ENCODE measurements at places on chromosomes 2 and 18. TPM values are rescaled to one million over a fixed set of nuclear protein-coding genes. Genes with fewer than 3 reads are reported as not detected.

Gene VWA3B
- total RNA-seq, result not detected

Gene SFTPB
- not detected for total RNA-seq

Gene ALLC
- total RNA-seq, result not detected

Gene SCYGR7
- total RNA-seq, result not detected

Gene ASTL
- not detected for total RNA-seq

DNA sequence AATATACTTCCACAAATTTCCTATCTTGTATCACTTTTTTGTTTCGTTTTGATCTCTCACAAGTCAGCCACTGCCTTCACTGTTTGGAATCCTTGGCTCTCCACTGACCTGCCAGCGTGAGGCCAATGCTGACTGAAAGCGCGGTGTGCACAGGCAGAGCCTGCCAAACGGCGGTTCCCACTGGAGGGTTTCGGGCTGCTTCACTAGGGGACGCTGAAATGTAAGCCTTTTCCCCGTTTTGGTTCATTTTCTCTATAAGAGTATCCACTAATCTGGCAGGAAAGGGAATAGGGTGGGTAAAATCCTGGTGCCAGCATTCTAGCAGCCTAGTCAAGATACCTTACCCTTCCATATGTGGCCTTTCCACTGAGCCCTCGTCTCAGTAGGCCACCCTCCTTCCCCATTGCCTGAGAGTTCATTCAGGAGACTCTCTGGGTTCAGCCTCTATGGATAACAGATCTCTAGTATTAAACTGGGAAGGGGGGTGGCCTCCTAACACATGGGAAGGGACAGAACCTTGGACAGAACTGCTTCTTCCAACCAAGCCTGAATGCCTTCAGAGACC, 91.5 kb downstream of the DYM start:
- H3K36me3 ChIP-seq, result no peaks in the 10 kb centered on the region
- no peaks in the 10 kb centered on the region for H3K27me3 ChIP-seq
- no peak overlapping the region for H3K27ac ChIP-seq
- DNase-seq, result no peak
- no peaks in the 10 kb centered on the region for H3K4me1 ChIP-seq
- H3K4me3 ChIP-seq, result no peak overlapping the region

DNA sequence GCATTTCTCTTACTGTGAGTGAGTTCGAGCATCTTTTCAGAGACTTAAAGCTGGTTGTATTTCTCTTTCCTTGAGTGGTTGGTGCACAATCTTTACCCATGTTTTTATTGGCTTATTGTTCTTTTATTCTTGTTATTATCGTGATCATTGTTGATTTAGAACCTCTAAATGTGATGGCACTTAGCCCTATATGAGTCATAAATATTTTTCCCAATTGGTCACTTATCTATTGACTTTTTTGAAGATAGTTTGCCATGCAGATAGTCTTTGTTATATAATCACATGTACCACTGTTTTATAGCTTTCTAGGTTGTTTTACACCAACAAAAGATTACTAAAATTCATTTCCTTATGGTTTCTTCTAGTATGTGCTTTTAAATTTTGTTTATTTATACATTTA, 141.6 kb upstream of the MSH6 start:
- DNase-seq, result no peak
- H3K4me1 ChIP-seq, result peaks cover 5% of the 10 kb centered on the region
- H3K4me3 ChIP-seq, result no peak overlapping the region
- no peaks in the 10 kb centered on the region for H3K36me3 ChIP-seq
- H3K27ac ChIP-seq, result no peak overlapping the region

GRCh38 chr2:203490391-203490790, 44.7 kb downstream of the RAPH1 start:
- no peak for DNase-seq
- no peaks in the 10 kb centered on the region for H3K27me3 ChIP-seq
- H3K27ac ChIP-seq, result no peak overlapping the region
- no peaks in the 10 kb centered on the region for H3K36me3 ChIP-seq

- H3K27ac ChIP-seq, result no peak overlapping the region
- H3K4me3 ChIP-seq, result no peak overlapping the region
- no peaks in the 10 kb centered on the region for H3K36me3 ChIP-seq
- DNase-seq, result no peak
Measured at GRCh38 chr2:225895126-225895525, 495.6 kb downstream of the NYAP2 start.

DNA sequence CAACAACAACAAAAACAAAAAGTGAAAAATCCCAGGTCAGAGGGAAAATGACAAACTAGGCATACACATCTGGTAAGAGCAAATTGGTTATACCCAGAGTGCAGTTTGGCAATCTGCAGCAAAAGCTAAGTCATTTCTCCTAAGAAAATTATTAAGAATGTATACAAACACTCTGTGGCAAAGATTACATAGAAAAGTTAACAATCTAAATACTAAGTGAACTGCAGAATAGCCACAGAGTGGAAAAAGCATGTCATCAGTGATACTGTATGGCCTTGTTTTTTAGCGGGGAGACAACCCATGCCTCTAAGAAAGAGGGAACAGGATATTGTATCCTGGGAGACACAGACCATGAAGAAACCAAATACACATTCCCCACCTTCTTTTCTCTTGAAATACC, 136.0 kb upstream of the ITGB6 start:
- no peak for DNase-seq
- H3K27me3 ChIP-seq, result no peaks in the 10 kb centered on the region
- H3K4me3 ChIP-seq, result no peak overlapping the region
- no peaks in the 10 kb centered on the region for H3K4me1 ChIP-seq

DNA sequence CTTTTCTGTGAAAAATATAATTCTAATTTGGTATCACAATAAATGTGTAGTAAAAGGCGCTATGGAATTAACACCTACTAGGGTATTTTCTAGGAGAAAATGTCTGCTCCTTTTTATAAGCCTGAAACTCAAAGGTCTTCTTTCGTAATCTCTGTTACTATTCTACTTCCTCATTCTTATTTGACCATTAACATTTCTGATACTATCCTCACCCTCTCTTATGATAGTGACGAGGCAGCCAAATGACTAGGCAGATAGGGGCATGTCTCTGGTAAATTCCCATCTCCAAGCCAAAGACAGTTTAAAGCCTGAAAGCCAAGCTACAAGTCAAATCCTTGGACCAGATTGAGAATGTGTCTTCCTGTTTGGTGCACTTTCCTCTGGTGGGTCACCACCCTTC, 251.7 kb downstream of the LRRTM4 start:
- H3K27ac ChIP-seq, result no peak overlapping the region
- H3K4me3 ChIP-seq, result no peak overlapping the region
- no peak for DNase-seq
- peaks cover 9% of the 10 kb centered on the region for H3K4me1 ChIP-seq
- no peaks in the 10 kb centered on the region for H3K36me3 ChIP-seq

- H3K4me1 ChIP-seq, result peaks cover 30% of the 10 kb centered on the region
- no peak for DNase-seq
- H3K27ac ChIP-seq, result no peak overlapping the region
- no peaks in the 10 kb centered on the region for H3K27me3 ChIP-seq
- H3K36me3 ChIP-seq, result no peaks in the 10 kb centered on the region
- no peak overlapping the region for H3K4me3 ChIP-seq
Measured at GRCh38 chr2:238281826-238282480, 6.5 kb downstream of the PER2 start.

GRCh38 chr18:22149710-22150109, 19.7 kb upstream of the GATA6 start:
- peaks cover 19% of the 10 kb centered on the region for H3K4me1 ChIP-seq
- no peaks in the 10 kb centered on the region for H3K27me3 ChIP-seq
- DNase-seq, result no peak
- H3K4me3 ChIP-seq, result no peak overlapping the region
- H3K27ac ChIP-seq, result no peak overlapping the region

DNA sequence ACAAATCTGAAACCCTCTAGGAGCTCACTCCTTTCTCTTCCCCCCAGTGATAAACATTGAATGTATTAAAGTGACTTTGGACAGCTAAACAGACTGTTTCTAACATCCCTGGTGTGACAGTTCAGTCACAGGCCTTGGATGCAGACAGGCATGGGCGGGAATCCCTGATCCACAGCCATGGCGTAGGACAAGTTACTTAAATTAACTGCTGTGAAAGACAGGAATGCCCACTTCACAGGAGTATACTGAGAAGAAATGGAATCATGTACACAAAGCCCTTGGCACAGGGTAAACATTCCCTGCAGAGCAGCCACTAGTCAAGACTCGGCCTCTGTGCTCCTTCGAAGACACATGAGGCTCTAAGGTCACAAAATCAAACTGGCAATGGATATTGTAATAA, 34.0 kb downstream of the FARSB start:
- H3K4me3 ChIP-seq, result no peak overlapping the region
- H3K36me3 ChIP-seq, result peaks cover 3% of the 10 kb centered on the region
- H3K4me1 ChIP-seq, result no peaks in the 10 kb centered on the region
- H3K27me3 ChIP-seq, result no peaks in the 10 kb centered on the region

- H3K27me3 ChIP-seq, result no peaks in the 10 kb centered on the region
- no peaks in the 10 kb centered on the region for H3K36me3 ChIP-seq
- no peaks in the 10 kb centered on the region for H3K4me1 ChIP-seq
- no peak overlapping the region for H3K27ac ChIP-seq
- no peak overlapping the region for H3K4me3 ChIP-seq
Measured at GRCh38 chr2:45289997-45290709, 280.9 kb upstream of the SIX2 start.

DNA sequence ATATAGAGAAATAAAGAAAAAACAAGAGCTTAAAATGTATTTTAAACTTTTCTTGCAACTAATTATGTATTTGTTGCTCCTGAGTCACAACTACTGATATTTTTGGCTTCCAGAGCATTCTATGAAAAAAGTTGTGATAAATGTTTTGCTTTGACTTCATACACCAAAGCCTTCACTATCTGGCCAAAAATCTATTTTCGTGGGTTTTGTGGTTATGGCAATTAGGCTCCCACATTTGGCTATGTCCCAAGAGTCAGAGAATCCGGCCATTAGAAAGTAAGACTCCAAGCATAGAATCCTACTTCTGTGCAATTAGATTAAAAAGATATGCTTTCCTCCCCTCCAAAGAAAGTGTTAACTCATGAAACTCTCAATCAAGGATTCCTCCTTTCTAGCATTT, 1456.1 kb upstream of the ACVR2A start:
- no peak overlapping the region for H3K27ac ChIP-seq
- no peak for DNase-seq
- 0 out of 2 replicates have a peak, but pooled peaks cover 3% of the 10 kb centered on the region for H3K4me1 ChIP-seq
- no peak overlapping the region for H3K4me3 ChIP-seq

DNA sequence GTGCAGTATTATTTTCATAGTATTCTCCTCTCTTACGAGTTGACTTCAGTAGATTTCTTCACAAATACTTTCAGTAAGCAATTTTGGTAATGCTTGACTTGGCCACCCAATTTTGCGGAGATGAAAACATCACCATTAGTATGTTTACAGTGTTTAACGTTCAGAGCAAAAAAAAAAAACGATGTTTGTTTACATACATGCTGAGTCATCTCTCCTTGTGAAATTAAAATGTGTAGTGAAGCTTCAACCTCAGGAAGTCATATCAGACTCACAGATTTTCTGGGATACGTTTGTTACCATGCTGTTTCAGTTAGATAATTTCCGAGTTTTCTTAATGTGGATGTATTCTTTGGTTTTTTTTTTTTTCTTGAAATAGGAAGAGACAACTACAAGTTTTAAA, 100.1 kb downstream of the CTNNA2 start:
- H3K36me3 ChIP-seq, result no peaks in the 10 kb centered on the region
- no peaks in the 10 kb centered on the region for H3K4me1 ChIP-seq
- no peaks in the 10 kb centered on the region for H3K27me3 ChIP-seq
- DNase-seq, result no peak
- H3K4me3 ChIP-seq, result no peak overlapping the region
- no peak overlapping the region for H3K27ac ChIP-seq

Measured in Caco-2 (cell line).